Lower leg skin (tissue), 4 donors: ENCODE measurements at places on chromosomes 2 and 18.

- no peak for DNase-seq
Measured at GRCh38 chr2:132811148-132811915, 141.3 kb upstream of the LYPD1 start.

GRCh38 chr2:26284132-26284531, 39.4 kb downstream of the HADHB start:
- no peak for DNase-seq

DNA sequence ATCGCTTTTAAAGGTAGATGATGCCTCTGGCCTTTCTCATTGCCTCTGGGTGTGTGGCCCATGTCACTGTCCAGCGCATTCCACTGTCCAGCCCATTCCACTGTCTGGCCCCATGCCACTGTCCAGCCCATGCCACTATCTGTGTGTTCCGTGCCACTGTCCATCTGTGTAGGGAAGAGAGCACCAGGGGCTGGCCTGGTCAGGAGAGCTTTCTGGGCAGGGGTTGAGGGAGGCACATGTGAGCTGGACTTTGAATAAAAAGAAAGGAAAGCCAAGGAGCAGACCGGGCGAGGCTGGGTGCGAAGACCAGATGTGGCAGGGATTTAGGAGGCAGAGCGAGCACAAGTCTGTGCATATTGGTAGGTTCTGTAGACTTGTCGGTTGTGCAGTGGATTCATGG, 236.2 kb downstream of the NEDD4L start:
- no peak for DNase-seq

- no peak for DNase-seq
Measured at GRCh38 chr2:10688921-10689807, 611 bp downstream of the NOL10 start.

- no peak for DNase-seq
Measured at GRCh38 chr2:150883613-150883895, 378.1 kb downstream of the RBM43 start.

GRCh38 chr2:199543606-199544172, 86.0 kb upstream of the SATB2 start:
- no peak for DNase-seq

DNA sequence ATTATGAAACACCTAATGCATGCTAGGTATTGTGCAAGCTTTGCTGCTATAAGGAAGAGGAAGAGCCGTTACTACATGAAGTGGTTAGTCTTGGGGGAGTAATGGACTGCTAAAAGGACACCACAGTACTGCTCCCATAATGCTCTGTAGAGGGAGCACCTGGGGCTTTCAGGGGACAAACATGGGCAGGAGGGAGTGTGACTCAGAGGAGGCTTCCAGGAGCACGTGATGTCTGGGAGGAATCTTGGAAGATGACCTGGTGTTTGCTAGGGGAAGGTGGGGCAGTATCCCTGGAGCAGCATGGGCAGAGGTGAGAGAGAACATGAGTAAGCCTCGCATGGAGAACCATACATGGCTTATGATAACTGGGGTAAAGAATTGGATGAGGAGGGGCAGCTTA, 18.8 kb downstream of the MAPK4 start:
- no peak for DNase-seq

DNA sequence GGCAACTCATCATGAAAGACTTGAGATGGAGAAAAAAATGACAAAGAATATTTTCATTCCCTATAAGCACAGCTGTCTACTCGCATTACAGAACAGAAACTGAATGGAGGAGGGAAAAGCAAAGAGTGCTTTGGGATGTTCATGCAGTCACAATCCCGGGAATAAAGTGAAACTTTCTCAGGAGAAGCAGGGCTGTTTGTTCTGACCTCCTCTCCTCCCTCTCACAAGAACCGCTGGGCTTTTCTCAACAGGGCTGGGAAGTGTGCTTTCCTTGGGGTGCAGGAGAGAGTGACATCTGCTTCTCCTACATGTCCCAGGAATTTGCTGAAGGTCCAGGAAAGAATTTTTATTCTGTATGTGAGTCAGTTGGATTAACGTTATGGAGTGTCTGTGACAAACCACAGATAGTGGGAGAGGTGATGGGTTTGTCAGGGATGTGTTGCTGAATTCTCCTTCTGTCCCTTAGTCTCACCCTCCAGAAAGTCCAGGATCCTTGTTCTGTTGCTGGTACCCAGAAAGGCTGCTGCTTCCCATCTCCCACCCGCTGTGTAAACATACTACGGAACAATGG, 125.6 kb downstream of the HRH4 start:
- no peak for DNase-seq

GRCh38 chr2:55101466-55101865, 51.2 kb upstream of the RTN4 start:
- no peak for DNase-seq

- DNase-seq = no peak
Measured at GRCh38 chr2:208266553-208266893, 468 bp downstream of the PIKFYVE start.

DNA sequence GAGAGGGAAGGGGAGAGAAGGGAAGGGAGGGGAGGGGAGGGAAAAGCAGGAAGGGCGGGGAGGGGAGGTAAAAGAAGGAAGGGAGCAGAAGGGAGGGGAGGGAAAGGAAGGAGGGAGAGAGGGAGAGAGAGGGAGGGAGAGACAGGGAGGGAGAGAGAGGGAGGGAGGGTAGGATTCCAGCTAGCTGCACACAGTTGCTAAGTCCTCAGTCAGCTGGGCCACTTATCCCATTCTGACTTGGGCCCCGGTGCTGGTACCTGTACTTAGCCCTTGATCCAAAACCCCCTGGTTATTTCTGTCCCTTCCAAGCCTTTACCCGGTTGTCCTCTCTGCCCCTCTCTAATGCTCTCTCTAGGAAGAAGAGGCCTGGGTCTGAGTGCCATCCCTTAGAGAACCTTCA, 211.4 kb downstream of the TTC32 start:
- peak; percentile 68 for DNase-seq

DNA sequence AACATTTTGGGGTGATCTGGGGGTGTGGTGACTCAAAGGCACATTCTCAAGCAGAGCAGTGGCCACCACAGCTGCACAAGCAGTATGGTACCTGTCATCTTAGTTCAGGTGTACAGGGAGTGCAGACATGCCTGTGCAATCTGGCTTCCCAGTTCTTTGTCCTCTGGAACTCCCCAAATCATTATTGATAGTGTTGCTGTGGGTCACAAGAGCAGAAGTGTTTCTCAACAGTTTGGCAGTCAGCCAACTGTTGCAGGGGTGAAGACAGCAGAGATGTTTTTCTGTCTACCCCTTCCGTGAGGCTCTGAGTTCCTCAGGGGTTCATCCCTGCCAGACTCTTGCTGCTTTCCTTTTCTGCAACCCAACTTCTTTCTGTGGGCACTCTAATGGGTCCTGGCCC, 206.5 kb upstream of the ZSWIM2 start:
- no peak for DNase-seq

DNA sequence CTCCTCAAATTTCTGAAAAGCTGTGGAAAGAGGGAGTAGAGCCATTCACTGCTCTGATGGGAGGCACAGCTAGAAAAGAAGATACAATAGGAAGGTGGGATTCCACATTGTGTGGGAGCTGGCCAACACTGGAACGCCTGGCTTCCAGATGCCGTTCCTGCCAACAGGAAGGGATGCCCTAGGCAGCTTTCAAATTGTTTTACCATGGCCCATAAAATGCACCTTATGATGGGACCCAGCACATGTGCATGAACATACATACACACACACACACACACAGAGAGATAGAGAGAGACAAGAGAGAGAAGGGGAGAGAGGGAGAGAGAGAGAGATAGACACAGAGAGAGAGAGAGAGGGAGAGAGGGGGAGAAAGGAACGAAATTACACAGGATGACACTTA, 86.1 kb upstream of the BZW1 start:
- DNase-seq = no peak

GRCh38 chr2:33090553-33091134, 143.9 kb downstream of the LTBP1 start:
- DNase-seq = no peak

DNA sequence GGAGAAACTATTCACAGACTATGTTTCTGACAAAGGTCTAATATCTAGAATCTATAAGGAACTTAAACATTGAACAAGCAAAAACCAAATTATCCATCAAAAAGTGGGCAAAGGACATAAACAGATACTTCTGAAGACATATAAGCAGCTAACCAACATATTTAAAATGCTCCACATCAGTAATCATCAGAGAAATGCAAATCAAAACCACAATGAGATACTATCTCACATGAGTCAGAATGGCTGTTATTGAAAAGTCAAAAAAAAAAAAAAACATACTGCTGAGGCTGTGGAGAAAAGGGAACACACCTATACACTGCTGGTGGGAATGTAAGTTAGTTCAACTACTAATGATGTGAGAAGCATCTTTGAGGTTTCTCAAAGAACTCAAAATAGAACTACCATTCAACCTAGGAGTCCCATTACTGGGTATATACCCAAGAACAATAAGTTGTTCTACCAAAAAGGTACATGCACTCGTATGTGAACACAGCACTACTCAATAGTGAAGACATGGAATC, 220.4 kb upstream of the TFPI start:
- DNase-seq = no peak

GRCh38 chr2:181231151-181231550, 226.0 kb upstream of the ITGA4 start:
- no peak for DNase-seq

DNA sequence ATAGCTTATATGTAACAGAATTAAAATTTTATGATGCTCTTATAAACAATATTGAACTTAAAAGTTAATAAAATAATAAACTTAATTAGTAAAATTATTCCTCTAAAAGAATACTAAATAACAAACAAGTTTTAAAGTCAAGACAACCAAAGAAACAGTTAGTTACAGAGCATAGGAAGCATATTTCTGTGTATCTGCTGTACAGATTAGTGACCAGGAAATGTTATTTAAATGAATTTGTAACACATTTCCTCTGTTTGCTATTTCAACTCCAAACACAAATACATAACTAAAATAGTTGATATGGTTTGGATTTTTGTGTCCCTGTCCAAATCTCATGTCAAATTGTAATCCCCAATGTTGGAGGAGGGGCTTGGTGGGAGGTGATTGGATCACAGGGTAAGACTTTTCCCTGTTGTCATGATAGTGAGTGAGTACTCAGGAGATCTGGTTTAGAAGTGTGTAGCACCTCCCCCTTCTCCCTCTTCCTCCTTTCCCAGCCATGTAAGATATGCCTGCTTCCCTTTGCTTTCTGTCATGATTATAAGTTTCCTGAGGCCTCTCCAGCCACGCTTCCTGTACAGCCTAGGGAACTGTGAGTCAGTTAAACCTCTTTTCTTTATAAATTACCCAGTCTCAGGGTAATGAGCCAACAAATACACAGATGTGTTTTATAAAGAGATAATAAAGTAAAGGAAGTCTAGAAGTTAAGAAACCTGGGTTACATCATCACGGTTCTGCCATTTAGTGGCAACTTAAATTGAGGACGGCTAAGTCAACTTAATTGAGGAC, 51.8 kb downstream of the ROCK2 start:
- no peak for DNase-seq

DNA sequence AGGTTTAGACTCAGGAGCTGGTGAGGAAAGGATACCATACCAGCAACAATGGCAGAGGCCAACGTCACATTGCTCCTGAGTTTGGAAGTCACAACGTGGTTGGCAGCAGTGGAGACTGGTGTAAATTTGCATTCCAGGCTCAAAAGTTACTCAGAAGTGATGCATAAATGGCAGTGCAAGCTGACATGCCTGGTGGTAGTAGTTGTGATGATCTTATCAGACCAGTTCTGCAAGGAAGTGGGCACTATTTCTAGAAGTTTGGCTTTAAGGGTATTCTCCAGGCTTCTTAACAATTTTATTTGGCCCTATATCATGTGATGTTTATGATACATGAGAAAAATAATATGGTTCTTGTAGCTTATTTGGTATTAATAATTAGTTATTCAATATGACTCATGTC, 37.8 kb downstream of the CXCR4 start:
- no peak for DNase-seq

DNA sequence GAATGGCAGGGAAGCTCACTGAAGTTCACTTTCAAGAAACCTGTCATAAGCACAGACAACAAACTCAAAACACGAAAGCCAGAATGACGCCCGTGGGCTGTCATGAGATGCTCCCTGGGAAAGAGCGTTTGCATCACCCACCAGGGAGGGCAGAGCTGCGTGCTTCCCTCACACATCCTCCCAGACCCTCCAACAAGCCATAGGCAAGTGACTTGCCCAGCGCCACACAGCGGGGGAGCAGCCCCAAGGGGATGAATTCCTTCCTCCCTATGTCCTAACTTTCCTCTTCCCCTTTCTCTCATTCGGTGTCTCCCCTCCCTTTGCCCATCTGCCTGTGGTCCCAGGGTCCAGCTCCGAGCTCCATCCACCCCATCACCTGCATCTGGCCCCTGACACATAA, 10.7 kb downstream of the BIN1 start:
- no peak for DNase-seq

DNA sequence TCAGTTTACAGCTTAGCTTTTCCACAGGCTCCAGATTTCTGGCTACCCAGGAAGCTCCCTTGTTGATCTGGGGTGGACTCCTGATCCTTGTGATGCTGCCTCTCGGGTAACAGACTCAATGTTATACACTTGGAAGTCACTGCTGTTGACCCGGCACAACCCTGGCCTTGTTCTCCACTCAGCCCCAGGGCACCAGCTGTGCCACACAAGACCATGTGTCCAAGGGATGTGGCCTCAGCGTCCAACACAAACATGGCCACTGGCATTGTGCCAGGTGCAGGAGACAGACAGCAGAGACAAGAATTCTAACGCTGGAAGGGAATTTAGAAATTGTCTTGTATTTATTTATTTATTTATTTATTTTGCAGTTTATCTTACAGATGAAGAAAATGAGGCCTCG, 39.0 kb upstream of the PPP4R1 start:
- DNase-seq = peak; percentile 91

GRCh38 chr2:98583816-98584618, 24.3 kb downstream of the COA5 start:
- DNase-seq = no peak

DNA sequence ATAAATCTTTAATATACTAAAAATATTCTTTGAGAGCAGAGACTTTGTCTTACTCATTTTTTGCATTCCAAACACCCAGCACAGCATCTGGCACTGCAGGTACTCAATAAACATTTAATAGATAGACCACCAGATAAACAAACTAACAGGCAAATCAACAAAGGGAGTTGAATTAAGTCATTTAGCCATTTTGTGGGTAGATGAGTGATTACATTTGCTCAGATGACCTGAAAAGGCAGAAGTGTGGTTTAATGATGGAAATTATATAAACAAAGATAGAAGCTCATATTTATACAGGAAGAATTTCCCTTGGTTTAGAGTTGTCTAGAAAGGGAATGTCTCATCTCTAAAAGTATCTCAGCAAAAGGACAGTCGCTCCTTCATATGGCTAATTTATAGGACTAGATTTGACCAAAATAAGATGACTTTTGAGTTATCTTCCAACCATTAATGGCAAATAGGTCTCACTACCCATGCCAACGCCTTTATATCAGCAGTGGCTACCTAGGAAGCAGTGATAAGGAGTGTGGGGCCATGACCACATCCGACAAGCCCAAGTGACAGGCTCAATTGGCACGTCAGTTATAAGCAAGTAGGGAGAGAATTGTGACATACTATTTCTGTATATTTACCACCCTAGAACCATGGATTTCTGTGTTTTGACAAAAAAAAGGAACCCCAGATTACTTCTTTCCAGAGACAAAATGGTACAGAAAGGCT, 173.5 kb downstream of the ATAD2B start:
- no peak for DNase-seq

GRCh38 chr2:238638982-238639628, 208.8 kb upstream of the TWIST2 start:
- DNase-seq = peak; percentile 59
